ENCODE measurements at places on chromosomes 3 and 15. TPM values are rescaled to one million over a fixed set of nuclear protein-coding genes. Genes with fewer than 3 reads are reported as not detected.

IQCH gene
- total RNA-seq: 5.0 TPM

TMCO5A gene
- total RNA-seq: not detected

BFSP2 gene
- total RNA-seq: not detected

LMAN1L gene
- not detected for total RNA-seq

ADGRG7 gene
- not detected for total RNA-seq

TCAIM gene
- total RNA-seq: 27.2 TPM

NPHP3 gene
- total RNA-seq: 29.5 TPM

Data from smooth muscle cell of the pulmonary artery (primary cell).